Diencephalon (tissue), 1 donor: ENCODE measurements at places on chromosomes 2 and 18. TPM values are rescaled to one million over a fixed set of nuclear protein-coding genes. Genes with fewer than 3 reads are reported as not detected.

EPB41L3 gene
- 114 TPM for total RNA-seq

ADI1 gene
- 11.5 TPM for total RNA-seq

ARHGAP28 gene
- 10.1 TPM for total RNA-seq

SEMA4F gene
- total RNA-seq = 21.0 TPM

LINC00305 gene
- not detected for total RNA-seq

MFF gene
- total RNA-seq = 115 TPM

MEP1B gene
- total RNA-seq = 0.23 TPM

FAM98A gene
- total RNA-seq = 36.2 TPM

SUMO1 gene
- total RNA-seq = 149 TPM

ITPRIPL1 gene
- 1.6 TPM for total RNA-seq

RAB31 gene
- total RNA-seq = 51.2 TPM

TWIST2 gene
- total RNA-seq = 0.23 TPM

ANKRD30B gene
- total RNA-seq = 3.9 TPM

UGT1A3 gene
- not detected for total RNA-seq

PMAIP1 gene
- 0.69 TPM for total RNA-seq

PLGLB1 gene
- 7.4 TPM for total RNA-seq

HNMT gene
- total RNA-seq = 43.6 TPM

USP37 gene
- total RNA-seq = 31.6 TPM

SPHKAP gene
- 60.7 TPM for total RNA-seq

GKN2 gene
- not detected for total RNA-seq

CREG2 gene
- 47.1 TPM for total RNA-seq

NPHP1 gene
- 12.9 TPM for total RNA-seq

GKN1 gene
- total RNA-seq = not detected

UGT1A8 gene
- total RNA-seq = not detected

SCYGR4 gene
- total RNA-seq = not detected

CROCC2 gene
- total RNA-seq = 1.4 TPM

GCFC2 gene
- total RNA-seq = 19.4 TPM

PIEZO2 gene
- 3.2 TPM for total RNA-seq

GPR45 gene
- total RNA-seq = 1.8 TPM

PHLPP1 gene
- total RNA-seq = 27.9 TPM

IL36G gene
- total RNA-seq = not detected

C1QL2 gene
- total RNA-seq = 2.3 TPM

LYPD6 gene
- total RNA-seq = 20.5 TPM

ELP2 gene
- total RNA-seq = 101 TPM

SKA1 gene
- total RNA-seq = 5.5 TPM

LIPG gene
- total RNA-seq = 6.9 TPM

ANKRD62 gene
- 0.23 TPM for total RNA-seq

RUFY4 gene
- 0.23 TPM for total RNA-seq

OBSL1 gene
- 47.1 TPM for total RNA-seq

CRACDL gene
- 3.7 TPM for total RNA-seq

SLC14A1 gene
- 5.1 TPM for total RNA-seq

GREB1 gene
- total RNA-seq = 15.0 TPM

IL1R2 gene
- not detected for total RNA-seq

GATA6 gene
- total RNA-seq = 0.23 TPM

LAMA1 gene
- 22.1 TPM for total RNA-seq

BCL11A gene
- total RNA-seq = 71.5 TPM

CRYGC gene
- not detected for total RNA-seq

PRSS56 gene
- total RNA-seq = 1.6 TPM

CHRND gene
- 0.23 TPM for total RNA-seq

GALNT1 gene
- 82.8 TPM for total RNA-seq
